ENCODE measurements at places on chromosomes 2 and 18.

- DNase-seq: no peak
Measured at GRCh38 chr2:74927621-74928020, 30.8 kb upstream of the POLE4 start.

DNA sequence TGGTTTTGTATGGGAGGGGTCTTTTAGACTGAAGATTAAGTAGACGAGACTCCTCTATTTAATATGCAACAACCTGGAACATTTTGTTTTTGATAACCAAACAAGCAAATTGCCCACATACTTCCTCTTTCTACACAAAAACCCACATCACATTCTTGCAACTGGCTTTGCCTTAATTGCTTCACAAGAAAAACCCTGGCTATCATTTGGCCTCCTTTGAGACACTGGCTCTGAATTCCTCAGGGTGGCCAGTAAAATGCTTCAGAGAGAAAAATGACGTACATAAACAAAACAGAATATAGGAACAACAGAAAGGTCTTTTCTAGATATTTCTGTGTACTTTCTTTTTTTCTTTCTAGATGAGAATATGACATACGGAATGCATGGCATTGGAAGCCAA lies 103.0 kb downstream of the TRIB2 start:
- DNase-seq: no peak

GRCh38 chr2:136613096-136613495 lies 152.2 kb upstream of the THSD7B start:
- DNase-seq: no peak

DNA sequence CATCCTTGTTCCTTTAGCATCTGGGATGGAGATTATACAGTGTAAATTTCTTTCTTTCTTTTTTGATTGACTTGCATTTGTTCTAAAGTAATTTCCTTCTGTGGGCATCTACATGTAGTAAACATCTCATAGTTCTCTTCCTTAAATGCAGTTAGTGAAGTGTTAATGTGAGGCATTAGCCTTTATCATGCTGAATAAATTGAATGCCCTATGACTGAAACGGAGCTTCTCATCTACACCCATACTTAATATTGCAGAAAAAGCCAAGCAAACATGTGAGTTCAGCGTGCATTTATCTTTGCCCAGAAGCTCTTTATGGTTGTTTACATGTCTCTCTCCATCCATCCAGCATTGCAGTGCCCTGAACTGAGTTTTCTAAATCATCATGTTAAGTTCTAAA lies 58.3 kb downstream of the LYPD1 start:
- DNase-seq: no peak

DNA sequence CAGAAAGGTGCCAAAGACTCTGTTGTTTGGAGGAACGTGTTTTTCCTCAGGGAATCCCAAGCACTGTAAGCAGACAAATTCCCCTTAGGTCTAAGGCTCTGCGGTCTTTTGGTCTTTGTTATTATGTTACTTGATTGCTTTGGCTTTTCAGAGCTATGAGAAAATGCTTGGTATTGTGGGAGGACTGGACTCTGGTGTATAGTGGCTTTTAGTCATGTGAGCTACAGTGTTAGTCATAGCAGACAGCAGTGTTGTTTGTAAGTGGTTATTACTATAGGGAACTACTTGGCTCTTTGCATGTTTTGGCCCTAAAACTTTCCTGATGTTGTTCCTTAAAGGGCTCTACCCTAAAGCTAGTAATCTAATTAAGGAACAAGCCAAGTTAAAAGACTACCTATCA lies 956.2 kb upstream of the LRATD1 start:
- DNase-seq: no peak
